ENCODE measurements at places on chromosomes 1 and 21.

GRCh38 chr1:9558271-9558945, 19.1 kb downstream of the SLC25A33 start:
- no peak for DNase-seq

GRCh38 chr21:45453308-45453950, 48.5 kb downstream of the COL18A1 start:
- no peak for DNase-seq

- no peak for DNase-seq
Measured at GRCh38 chr1:157512036-157512969, 40.0 kb downstream of the FCRL5 start.

GRCh38 chr1:43704838-43705237, 2.5 kb upstream of the ST3GAL3 start:
- DNase-seq: peak; percentile 33

GRCh38 chr21:14382486-14382834, 486 bp downstream of the HSPA13 start:
- DNase-seq: peak; percentile 45

GRCh38 chr1:3690282-3691065, 38.2 kb downstream of the TP73 start:
- DNase-seq: no peak

GRCh38 chr1:169945181-169945580, 51.5 kb upstream of the SCYL3 start:
- DNase-seq: no peak

DNA sequence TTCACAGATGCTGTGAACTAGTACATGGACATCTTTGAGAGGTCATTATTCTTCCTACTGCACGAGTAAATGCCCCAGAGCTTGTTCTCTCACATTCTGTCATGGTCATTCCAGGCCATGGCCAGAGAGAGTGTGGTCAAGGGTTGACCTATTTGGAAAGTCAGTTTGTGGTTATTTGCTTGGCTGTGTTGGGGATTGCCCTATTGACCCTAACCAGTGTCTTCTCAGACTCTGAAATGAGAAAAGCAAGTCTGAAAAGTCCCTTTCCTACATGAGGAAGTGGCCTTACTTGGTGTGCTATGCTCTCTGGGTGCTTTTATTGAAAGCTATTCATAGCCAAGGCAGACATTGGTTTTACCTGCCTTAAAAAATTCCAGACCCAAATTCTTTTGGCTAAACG, 26.6 kb downstream of the CLIC6 start:
- DNase-seq: peak; percentile 45

GRCh38 chr1:230621324-230622030, 20.8 kb upstream of the COG2 start:
- no peak for DNase-seq

DNA sequence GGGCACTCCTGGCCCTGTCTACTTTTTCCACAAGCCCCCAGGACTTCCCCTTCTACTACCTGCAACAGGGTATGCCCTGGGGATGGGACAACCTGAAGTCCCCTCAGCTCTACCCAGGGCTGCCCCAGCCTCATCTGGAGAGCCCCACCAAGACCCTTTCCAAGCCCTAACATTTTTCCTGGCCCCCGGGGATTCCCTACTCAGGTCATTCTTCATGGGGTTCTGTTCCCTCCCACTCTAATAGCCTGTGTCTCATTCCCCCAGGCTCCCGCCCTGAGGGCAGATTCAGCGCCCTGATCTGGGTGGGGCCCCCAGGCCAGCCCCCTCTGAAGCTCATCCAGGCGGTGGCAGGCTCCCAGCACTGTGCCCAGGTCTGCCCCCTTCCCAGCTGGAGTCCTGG, 9.6 kb downstream of the EXTL1 start:
- no peak for DNase-seq
